ENCODE measurements at places on chromosomes 5 and 9.
A peak's percentile ranks its signal among the peaks of the same experiment; 100 is the strongest.

DNA sequence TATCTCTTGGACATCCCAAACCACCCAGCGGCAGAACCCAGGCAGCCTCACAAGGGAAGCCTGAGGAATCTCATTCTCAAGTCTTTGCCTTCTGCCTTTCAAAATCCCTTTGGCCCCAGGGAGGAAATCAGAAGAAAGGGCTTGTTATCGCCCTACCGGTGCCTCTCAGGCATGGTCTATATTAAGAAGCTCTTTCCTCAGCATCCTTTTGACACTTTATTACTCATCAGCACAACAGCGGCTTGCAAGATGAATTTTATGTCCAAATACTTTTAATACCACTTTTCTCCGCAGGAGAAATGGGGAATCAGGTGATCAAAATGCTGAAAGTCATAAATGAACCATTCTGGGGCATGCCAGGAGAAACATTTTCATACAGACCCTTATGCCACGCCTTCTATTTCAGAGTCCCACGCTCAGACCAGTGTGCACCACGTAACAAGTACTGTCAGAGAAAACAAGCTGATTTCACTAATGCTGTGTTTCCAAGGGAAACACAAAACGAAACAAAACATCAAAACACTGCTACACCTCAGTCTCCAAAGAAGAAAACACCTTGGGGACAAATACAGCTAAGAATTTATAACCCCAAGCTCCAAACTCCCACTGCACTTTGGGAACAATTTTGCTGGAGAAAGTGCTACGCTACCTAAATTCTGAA is 30.0 kb downstream of the RAPGEF1 start:
- no peak for DNase-seq

GRCh38 chr5:39102684-39103155 is 28.5 kb upstream of the RICTOR start:
- DNase-seq, result peak; percentile 39

DNA sequence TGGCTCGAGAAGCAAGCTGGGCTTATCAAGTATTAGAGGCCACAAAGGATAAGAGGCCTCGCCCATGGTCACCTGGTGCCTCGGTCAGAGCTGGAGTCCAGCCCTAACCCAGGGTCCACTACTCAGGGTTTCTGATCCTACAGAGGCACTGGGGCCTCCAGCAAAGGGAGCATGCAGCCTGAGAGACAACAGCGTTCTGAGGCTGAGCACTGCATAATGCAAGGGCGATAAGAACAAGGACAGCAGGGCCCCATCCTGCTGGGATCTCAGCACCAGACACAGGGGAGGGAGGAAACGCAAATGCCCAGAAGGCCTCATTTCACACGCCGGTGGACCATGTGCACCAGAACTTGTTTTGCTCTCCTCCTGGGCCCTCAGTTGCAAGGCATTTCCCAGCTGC is 63.0 kb downstream of the C5orf15 start:
- DNase-seq, result no peak

- DNase-seq, result peak; percentile 7
These were observed 19.8 kb downstream of the IFT74 start for GRCh38 chr9:26975728-26976707.

DNA sequence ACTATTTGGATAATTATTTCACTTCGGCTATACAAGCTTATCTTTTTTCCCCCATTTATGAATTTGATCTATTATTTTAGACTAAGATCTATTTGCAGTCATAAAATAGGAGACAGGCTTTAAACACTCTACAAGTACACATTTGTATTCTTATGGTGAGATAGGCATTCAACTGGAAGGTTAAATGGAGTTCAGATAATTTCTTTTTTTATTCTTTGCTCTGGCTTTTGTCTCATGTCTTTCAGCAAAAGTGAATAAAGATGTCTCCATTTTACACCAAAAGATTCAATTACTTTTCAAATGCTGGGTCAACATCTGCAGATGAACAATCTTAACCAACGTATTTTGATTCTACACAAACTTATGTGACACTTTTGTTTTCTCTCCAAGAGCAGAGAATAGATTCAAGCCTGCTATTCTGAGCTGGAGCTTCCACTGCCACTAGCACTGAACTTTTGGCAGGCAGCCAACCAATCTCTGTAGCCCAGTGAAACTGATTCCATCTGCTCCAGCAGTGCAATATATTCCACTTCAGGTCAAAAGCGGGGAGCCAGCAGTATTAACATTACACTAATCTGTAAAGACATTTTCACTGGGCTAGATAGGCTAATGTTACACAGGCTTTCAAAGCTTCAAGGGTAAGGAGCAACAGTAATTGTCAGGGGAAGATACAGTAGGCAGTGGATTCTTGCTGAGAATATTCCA is 452.0 kb upstream of the ZNF608 start:
- peak; percentile 79 for DNase-seq

DNA sequence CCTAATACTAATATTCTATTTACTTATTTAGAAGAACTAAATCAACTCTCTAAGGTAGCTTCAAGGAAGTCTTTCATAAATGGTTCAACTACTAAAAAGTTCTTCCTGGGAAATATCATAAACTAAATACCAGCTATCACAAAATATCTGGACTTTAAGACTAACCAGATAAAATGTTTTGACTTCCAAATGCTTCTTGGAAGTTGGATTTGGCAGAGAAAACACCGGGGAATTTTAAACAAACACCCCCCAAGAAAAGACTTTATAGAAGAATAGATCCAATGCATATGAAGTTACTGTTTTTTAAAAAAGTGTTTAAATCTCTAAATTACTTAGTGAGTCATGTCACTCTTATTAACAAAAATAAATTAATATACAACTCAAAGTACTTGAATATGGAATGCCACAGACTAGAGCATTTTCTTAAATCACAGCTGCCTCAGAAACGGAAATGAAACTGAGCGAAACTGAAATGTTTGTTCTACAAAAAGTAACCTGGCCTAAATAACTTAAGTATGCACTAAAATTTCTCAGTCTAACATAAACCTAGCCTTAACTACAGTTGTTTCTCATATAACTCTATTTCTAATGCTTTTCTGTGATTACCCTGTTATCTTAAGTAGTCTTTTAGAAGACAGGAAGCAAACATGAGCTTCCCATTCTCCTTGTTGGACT is 6.8 kb downstream of the ABCA1 start:
- no peak for DNase-seq

GRCh38 chr5:76641514-76642120 is 18.4 kb upstream of the F2RL2 start:
- DNase-seq, result peak; percentile 43

DNA sequence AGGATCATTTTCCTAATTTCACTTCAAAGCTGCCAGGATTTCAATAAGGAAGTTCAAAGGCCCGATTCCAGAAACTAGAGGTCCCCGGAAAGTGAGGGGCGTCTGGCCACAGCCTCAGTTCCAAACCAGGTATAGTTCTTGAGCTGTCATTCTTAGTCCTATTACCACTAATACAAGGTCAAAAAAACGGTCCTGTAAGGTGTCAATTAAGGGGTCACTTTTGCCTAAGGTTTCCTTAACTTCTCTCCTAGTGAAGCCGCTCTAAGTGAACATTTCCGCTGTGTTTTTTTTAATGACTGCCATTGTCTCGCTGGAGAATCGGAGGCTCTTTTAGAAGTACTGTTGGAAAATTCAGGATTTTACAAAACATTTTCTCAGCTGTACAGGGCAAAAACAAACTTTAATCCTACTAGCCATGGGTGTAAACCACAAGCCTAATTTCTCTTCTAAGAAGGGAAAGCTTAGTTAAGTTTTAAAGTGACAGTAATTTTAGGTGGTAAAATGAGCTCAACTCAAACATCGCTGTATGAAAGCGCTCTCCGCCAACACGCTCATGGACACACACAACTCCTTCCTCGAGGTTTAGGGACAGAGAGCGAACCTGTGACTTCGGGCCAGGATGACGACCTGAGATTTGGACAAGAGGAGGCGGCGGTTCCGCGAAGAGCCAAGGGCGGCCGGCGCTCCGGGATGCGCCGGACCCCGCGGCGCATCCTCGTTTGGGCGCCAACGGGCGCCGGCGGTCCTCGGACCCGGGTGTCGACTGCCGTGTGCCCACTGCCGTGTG is 76.7 kb upstream of the IFNE start:
- DNase-seq, result no peak

- no peak for DNase-seq
These were observed 274.4 kb downstream of the EFNA5 start for GRCh38 chr5:107396351-107396690.

GRCh38 chr9:264231-264630 is 49.6 kb downstream of the DOCK8 start:
- DNase-seq, result no peak

- DNase-seq, result no peak
These were observed 201.9 kb downstream of the PBX3 start for GRCh38 chr9:125948887-125949596.

DNA sequence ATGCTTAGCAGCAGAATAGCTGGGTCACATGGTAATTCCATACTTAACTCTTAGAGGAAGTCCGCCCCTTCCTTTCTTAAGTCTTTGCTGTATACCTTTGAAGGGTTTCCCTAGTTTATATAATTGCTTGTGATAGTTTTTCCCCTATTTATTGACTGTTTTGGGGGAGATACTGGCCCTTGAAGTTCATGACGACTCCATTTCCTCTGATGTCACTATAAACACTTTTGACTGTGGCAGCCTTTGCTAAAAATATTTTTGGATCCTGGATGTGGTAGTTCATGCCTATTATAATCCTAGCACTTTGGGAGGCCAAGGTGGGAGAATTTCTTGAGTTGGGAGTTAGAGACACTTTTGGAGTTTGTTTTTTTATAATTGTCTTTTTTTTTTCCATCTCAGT is 38.4 kb downstream of the NSD1 start:
- DNase-seq, result no peak

- no peak for DNase-seq
These were observed 9.6 kb downstream of the ENG start for GRCh38 chr9:127844821-127845359.

GRCh38 chr5:94281236-94281801 is 337.1 kb downstream of the KIAA0825 start:
- DNase-seq, result no peak

Data from skeletal muscle cell (primary cell).